ENCODE measurements at places on chromosomes 4 and X.

GRCh38 chrX:50996930-50997329 lies 86.4 kb downstream of the BMP15 start:
- no peak for DNase-seq

- DNase-seq, result no peak
Observed at GRCh38 chrX:145677109-145677817, 140.4 kb upstream of the SLITRK2 start.

DNA sequence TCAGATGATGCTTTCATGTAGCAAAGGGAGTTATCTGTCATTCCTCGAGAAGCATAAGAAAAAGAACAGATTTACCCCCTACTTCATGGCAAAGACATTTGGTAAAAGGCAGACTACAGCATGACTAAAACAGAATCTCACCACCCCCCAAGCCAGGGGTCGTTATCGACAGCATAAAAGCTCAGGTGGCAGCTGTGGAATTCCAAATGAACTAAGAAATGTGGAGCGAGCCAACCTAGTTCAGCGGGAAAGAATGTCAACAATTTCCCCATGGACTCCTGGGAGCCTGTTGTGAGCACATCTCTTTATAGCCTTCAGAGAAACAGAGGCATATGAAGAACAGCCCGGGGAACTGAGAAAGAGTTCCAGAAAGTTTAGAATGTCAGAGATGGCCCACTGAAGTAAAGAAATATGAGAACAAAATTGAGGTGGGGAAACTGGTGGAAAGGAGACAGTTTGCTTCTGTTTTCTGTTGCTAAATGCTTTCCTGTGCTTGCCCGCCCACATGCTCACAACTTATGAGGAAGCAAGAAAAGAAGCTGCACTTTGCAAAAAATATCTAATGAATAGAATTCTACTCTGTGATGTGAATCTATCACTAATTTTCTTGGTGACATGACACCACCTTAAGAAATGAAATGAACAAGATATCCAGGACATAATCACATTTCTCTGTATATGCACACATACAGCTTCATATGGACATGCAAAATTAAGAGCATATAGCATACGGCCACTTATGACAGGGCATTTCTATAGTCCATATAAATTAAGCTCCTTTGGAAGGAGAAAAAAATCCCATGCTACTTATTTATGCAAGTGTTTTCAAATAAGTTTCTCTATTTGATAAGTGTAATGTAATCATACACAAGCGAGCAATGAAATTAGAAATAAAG lies 135.3 kb upstream of the MID1 start:
- no peak for DNase-seq

DNA sequence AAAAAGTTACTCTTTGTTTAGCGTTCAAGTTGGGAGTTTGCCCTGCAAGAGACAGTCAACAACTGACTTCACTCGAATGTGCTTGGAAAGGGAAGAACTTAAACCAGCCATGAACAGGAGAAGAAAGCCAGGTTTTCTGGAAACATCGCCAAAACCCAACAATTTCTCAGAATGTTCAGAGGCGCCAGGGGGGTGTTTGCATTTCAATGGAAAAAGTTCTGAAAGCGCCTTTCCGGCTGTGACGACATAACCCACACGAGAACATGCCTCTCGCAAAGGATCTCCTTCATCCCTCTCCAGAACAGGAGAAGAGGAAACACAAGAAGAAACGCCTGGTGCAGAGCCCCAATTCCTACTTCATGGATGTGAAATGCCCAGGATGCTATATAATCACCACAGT lies 78.1 kb upstream of the ADGRA3 start:
- no peak for DNase-seq
